ENCODE measurements at places on chromosomes 7 and 10.
A peak's percentile ranks its signal among the peaks of the same experiment; 100 is the strongest.

GRCh38 chr10:133004478-133004877, 62.1 kb upstream of the CFAP46 start:
- no peak for DNase-seq

- no peak for DNase-seq
Measured at GRCh38 chr7:105245398-105246114, 143.2 kb downstream of the SRPK2 start.

DNA sequence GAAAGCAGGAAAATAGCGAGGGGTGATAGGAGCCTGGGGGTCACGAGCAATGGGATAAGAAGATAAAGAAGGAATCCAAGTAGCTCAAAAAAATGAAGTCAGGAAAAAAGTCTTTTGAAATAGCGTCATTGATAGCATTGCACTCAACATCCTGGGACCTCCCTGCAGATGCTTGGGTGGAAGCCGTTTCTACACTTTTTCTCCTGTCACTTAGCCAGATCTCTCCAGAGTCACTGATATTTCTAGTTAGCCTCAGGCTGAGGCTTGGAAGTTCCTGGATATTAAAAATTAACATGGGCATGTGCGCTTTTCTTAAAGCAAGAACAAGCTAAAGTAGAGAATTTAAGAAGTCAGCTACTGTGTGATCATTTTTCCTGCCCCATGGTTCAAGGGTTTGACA, 39.5 kb upstream of the CHST15 start:
- no peak for DNase-seq

DNA sequence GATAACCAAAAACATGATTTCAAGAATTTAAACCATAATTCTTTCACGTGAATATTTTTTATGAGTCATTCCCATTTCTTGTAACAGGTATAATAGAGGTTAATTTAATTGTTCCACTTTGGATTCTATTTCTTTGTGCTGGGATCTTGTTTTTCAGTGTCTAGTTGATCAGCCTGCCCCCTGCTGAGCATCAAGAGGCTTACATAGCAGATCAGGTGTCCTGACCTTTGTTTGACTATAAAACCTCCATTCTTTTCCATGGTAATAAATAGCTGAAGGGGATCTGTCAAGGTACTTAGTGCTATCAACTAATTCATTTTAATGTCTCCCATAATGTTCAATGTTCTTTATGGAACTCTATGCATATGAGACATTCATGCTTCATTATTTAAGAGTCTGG, 4.9 kb downstream of the COL17A1 start:
- no peak for DNase-seq

- no peak for DNase-seq
Measured at GRCh38 chr7:33893377-33893776, 12.0 kb upstream of the BMPER start.

DNA sequence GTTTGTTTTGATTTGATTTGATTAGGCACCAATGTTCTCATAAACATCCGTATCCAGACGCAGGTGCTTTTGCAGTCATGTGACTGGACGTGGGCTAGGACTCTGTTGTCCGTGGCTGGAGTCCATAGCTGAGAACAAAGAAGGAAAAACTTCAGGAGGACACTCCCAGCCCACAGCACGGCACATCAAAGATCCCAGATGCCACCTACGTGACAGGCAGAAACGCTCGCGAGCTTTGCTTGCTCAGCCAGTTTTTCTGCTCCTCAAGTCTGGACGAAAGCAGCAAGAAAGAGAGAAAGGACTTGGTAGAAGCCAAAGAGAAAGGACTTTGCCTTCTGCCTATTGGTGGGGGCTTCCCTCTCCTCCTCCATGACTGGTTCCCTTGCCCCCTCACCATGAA, 6.9 kb upstream of the ZKSCAN1 start:
- DNase-seq: peak; percentile 62

- no peak for DNase-seq
Measured at GRCh38 chr10:19775296-19775695, 40.9 kb upstream of the PLXDC2 start.

- DNase-seq: peak; percentile 85
Measured at GRCh38 chr7:107999779-108000560, 3.0 kb downstream of the LAMB1 start.

GRCh38 chr7:43760861-43761260, 2.4 kb downstream of the BLVRA start:
- DNase-seq: no peak

DNA sequence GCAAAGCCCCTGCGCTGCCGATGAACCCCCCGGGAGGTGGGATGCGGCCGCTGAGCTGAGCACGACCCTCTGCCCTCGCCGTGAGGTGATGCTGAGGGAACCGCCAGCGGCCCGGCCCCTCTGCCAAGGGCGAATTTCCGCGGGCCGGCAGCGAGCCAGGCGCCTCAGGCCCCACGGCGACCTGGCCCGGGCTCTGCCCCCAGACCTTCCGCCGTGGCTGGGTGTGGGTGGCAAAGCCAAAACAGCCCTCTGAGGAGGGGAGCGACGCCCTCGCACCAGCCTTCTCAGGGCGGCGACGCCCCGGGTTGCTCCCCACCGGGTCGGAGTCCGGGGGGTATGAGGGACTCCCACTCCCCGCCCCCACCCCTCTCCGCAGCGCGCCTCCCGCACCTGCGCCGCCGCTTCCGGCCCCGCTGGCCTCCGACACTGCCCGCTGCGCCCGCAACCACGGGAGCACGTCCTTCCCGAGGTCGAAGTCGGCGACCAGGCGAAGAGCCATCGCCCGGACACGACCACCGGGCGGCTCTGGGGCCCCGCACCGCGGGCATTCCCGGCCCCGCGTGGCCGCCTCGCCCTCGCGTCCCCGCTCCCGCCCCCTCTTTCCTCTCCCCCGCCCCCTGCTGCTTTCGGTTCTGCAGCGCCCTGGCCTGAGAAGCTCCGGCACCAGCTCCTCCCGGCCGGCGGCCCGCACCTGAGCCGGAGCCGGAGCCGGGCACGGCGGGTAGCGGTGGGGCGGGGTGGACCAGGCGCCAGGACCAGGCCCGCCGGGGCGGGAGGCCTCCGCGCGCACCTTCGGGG, at the start of gene GSAP:
GSAP (minus strand) TSS at position 527 of the 798 bp plus-strand sequence; CDS start at position 499, 28 bp downstream.
- peak; percentile 71 for DNase-seq

- DNase-seq: peak; percentile 31
Measured at GRCh38 chr7:1810961-1811849, 141.1 kb downstream of the ELFN1 start.

DNA sequence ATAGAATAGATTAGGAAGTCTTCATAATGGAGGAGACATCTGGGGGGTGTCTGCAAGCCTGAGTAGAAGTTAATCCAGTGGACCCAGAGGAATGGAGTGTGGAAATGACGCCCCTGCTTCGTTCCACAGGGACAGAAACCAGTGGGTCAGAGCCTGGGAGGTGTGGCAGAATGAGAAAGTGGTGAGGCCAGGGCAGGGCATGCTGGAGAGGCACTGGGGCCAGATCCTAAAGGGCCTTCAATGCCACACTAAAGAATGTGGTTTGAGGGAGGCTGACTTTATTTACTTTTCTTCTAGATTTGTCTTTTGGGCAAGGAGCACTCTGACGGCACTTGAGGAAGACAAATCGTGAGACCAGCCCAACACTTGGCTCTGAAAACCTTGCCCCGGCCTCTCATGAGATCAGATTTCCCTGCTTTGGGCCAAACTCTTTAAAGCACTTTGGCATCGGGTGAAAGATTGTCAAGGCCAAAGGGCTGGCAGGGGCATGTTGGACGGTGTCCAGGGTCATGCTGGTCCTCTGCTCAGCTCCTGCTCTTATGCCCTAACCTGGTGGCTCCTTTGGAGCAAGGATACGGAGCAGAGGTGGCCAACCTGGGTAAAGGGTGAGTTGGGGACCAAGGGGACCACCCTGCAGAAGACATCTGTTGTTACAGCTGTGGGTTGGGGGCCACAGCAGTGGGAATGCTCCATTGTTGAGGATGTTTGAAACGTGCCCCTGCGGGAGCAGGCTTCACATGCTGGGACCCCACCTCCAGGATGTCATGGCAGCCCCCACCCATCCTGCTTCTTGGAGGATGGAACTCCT, 157.0 kb upstream of the ZMIZ1 start:
- no peak for DNase-seq

DNA sequence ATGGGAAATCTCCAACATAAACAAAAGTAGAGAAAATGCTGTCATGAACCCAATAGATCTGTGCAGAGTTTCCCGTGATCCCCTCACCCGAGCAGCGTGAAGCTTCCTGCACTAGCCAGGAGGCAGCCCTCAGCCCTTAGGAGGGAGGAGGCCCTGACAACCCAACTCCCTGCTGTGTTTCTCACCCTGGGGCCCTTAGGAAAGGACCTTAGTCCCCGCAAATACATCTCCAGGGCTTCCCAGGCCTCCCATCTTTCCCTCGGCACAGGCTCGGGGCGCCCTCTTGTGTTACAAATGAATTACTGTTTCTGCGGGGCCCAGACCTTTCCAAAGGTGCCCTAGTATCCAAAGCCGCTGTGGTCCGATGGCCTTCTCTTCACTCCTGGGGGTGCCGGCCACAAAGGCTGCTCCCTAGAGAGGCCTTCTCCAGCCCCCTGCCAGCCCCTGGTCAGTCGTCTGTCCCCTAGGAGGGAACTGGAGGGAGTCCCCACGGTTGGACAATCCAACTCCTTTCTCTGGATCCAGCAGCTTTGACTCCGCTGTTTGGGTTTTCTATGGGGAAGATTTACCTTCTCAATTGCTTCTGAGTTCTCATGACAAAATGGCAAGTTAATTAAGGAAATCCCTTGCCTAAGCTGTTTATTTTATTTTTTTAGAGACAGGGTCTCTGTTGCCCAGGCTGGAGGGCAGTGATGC, 49.9 kb upstream of the SH2B2 start:
- peak; percentile 80 for DNase-seq

DNA sequence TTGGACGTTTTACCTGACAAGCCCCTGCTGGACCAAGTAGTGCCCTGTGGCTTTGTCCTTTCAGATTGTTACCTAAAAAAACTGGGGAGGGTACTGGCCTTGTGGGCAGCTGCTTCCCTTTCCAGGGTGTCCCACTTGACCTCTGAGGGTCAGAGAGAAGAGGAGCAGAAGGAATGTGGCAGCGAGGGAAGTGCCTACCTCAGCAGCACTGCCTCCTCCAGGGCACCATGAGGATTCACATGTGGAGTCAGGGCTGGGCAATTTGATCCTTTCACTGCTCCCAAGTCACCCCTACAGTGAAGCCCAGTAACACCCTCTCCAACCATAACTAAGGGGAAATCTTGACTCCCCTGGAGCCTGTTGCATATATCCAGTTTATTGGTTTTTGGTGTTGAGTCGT, 64.6 kb downstream of the ITGB1 start:
- DNase-seq: peak; percentile 76

GRCh38 chr10:102085336-102085735, 20.2 kb downstream of the HPS6 start:
- no peak for DNase-seq

- DNase-seq: no peak
Measured at GRCh38 chr10:110898391-110898790, 20.6 kb downstream of the BBIP1 start.

DNA sequence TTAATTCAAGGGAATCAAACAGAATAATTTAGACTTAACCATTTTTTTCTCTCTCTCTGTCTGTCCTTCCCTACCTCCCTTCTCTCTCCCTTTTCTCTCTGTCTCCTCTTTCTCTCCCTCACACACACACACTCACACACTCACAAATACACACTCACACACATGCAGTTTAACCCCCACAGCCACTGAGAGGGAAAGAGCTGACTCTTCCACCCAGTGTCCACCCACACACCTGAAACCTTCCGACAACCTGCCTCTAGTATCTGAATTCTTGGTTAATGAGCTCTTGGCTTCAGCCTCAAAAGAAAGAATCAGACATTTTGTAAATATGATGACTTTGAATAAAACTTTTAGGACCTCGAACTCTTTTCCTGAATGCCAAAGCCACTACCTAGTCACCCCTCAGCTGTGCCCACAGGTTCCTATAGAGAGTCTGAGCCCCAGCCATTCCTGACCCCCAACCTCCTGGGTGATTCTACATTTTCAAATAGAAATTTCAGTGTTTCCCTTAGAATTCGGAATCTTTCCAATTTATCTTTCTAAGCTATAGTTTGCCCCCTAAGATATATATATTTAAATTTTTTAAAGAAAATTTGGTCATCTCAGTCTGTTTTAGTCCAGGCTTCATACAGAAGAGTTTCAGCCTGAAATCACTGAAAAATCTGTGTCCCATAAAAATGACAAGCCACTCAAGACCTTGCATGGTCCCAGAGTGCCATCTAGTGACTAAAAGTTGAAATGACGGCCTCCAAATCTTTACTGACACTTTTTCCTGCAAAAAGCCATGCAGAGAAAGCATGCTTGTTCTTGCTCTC, 202.8 kb downstream of the IPMK start:
- peak; percentile 61 for DNase-seq

GRCh38 chr7:155844019-155844453, 31.8 kb upstream of the SHH start:
- peak; percentile 57 for DNase-seq

GRCh38 chr7:137801003-137801402, 45.8 kb downstream of the DGKI start:
- DNase-seq: no peak

GRCh38 chr10:6269953-6270867, 67.5 kb downstream of the PFKFB3 start:
- DNase-seq: peak; percentile 77

DNA sequence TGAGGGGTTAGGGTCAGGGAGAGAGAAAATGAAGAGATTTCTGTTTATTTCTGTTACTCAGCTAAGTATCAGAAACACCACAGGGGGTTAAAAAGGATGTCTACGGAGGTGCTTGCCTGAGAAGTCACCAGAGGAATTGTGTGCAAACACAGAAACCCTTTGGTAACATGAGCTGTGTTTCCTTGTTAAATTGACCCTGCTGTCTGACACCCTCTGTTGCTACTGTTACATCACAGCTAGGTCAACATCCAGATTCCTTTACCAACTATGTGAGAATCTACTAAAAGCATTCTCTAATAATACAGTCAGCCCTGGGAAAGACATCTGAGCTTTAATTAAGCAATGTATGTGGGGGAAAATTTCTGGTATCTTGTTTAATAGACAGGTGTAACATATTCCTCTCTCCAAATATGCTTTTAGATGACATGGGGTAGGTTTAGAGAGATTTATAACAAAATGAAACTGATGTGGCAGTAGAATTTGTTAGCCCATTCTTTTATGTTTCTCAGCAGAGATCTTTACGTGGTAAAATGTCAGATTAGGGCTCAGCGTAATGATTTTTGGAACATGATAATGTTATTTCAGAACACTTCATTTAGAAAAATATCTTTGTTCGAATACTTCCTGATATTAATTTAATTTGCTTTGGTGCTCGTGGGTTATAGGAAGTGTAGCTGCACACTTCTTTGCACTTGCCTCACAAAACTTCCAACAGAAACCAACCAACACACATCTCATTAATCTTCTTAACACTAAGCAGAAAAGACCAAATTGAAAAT, 168.0 kb upstream of the AHR start:
- peak; percentile 58 for DNase-seq

GRCh38 chr10:67934336-67934735, 49.9 kb downstream of the SIRT1 start:
- DNase-seq: no peak

GRCh38 chr7:43276547-43276946, 164.1 kb downstream of the HECW1 start:
- no peak for DNase-seq

- DNase-seq: no peak
Measured at GRCh38 chr10:128386231-128386630, 260.0 kb upstream of the MKI67 start.

- no peak for DNase-seq
Measured at GRCh38 chr10:102753718-102754117, 10.0 kb downstream of the WBP1L start.
